ENCODE measurements at places on chromosomes 1 and 21.

GRCh38 chr1:234612352-234613127, 2.6 kb upstream of the IRF2BP2 start:
- no peak for DNase-seq

- no peak for DNase-seq
These were observed 41.6 kb upstream of the PPIAL4F start for GRCh38 chr1:144551107-144551542.

- DNase-seq = no peak
These were observed 138.4 kb upstream of the DSCAM start for GRCh38 chr21:40985370-40985769.

DNA sequence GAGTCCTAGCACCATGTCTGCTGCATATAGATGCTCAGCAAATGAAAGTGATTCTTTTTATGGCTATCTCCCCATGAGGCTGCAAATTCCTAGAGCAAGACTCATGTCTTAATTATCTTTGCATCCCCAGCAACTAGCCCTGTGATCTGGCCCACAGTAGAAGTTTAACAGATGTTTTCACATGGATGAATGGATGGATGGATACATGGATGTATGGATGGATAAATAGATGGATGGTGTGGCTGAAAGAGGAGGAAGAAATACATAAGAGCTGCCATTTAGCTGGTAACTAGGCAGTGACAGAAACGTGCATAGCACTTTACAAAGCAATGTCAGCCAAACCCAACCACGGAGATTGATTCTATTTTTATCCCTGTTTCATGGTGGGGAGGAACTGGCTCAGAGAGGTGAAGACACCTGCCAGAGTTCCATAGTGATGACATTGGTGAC, 32.7 kb upstream of the ZBTB40 start:
- no peak for DNase-seq

GRCh38 chr21:29697555-29698193, 242.1 kb downstream of the GRIK1 start:
- no peak for DNase-seq

DNA sequence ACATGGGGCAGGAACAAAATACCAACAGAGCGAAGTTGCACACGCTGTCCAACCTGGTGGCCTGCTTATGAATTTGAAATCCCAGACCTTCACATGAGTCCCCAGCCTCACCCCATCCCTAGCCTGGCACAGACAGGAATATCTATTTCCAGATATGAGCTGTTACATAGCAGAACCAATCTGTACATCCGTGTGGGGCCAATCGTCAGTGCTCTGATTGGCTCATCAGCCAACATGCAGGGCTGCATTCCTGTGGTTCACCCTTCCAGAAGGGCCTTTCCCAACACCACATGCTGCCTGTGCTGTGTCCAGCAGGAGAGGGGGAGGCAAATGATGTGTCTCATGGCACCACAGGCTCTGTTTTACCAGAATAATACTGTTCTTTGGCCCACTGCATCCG, 31.3 kb downstream of the CCN1 start:
- DNase-seq = no peak

DNA sequence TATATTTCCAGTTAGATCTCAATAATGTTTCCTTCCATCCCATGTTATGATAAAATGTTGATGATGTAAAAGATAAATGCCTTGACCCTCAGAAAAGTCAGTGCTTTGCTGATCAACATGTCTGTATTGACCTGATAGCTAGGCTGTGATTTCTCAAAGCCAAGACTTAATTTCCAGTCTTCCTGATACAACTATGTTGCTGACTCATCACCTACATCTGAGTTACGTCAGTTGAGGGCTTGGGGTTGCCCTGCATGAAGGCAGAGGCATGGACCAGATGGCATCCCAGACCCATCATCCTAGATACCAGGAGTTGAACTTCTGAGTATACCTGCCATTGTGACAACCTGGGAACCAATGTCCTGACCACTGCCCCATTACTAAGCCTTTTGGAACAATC, 4.8 kb downstream of the LCE1D start:
- no peak for DNase-seq

DNA sequence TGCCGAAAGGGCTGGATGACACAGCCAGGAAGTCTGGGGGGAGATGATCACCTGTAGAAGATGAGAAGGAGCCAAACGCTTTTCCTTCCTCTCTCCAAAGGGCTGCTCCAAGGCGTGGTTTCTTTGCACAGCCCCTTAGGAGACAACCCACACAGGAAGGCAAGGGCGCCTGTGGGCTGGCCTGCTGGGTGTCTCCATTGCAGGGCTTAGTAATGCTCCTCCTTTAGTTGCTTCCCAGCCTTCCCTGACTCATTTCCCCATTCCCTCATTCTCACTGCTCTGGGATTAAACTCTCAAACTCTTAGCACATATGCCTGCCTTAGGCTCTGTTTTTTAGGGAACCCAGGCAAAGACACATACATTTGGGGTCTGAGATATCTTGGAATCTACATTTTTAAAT, 1.7 kb upstream of the CLCA1 start:
- no peak for DNase-seq

DNA sequence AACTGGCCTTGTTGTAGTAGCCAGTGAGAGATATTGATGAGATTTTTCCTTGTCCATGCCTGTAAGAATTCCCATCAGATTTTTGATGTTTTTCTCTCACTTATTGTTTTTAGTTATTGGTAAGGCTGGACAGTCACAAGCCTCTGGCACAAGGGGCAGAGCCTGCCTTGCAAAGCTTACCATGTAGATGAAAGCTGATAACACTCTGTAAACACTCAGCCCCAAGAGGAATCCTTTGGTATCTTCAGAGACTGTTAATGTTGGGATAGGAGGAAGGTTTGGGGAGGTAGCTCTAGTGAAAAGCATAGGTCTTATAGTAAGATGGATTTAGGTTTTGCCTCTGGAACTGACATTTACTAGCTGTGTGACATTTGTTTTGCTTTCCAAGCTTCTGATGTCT, 37.7 kb downstream of the MARK1 start:
- DNase-seq = no peak

- no peak for DNase-seq
These were observed 23.5 kb downstream of the UBE2G2 start for GRCh38 chr21:44778094-44778493.

DNA sequence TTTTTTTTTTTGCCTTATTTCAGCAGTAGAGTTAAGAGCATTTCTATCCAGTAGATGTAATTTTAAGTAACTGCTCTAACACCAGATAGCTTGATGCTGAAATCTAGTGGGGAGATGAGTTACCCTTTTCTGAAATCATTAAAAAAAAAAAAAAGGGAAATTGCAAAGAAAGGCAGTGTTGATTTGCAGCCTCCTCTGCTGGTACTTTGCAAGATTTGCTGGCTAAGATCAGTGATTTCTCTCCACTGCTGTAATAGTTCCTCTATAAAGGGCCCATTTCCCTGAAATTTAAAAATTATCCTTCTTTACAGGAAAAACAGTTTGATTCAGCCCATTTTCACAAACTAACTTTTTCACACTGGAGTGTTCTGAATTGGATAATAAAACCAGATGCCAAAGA, 120.6 kb downstream of the PTBP2 start:
- no peak for DNase-seq

DNA sequence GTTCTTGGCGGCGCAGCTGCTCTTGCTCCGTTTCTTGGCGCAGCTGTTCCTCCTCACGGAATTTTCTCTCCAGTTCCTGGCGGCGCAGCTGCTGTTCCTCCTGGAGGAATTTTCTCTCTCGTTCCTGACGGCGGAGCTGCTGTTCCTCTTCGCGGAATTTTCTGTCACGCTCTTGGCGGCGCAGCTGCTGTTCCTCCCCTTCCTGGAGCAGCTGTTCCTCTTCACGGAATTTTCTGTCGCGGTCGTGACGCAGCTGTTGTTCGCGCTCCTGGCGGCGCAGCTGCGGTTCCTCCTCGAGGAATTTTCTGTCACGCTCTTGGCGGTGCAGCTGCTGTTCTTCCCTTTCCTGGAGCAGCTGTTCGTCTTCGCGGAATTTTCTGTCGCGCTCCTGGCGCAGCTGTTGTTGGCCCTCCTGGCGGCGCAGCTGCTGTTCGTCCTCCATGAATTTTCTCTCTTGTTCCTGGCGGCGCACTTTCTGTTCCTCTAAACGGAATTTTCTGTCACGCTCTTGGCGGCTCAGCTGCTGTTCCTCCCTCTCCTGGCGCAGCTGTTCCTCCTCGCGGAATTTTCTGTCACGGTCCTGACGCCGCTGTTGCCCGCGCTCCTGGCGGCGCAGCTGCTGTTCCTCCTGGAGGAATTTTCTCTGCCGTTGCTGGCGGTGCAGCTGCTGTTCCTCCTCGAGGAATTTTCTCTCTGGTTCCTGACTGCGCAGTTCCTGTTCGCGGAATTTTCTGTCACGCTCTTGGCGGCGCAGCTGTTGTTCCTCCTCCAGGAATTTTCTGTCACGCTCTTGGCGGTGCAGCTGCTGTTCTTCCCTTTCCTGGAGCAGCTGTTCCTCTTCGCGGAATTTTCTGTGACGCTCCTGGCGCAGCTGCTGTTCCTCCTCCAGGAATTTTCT, 7.0 kb downstream of the TCHH start:
- no peak for DNase-seq

DNA sequence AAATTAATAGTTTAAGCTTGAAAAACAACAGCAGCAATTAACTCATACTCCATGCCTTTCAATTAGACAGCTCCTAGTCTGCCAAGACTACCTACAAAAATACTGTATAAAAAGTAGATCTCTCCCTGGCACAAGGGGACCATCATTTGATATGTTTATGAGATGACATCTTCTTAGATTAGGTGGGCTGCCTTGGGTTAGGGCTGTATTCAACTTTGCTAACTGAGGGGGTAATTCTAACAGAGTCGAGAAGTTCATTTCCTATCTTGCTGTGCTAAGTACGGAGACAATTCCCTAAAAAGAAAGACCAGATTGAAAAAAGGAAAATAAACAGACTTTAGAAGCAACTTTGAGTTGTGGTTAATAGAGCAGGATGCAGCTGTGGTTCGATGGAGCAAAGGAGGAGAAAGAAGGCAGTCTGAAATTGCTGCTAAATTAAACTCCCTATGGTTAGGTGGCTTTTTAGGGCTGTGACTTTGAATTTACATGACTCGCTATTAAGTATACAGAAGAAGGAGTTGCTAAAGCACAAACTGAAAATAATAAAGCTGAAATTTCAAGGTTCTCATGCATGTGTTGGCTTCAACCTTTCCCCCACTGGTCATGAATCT, 75.4 kb downstream of the CDC7 start:
- no peak for DNase-seq

GRCh38 chr1:109210058-109210457, 3.7 kb upstream of the SARS1 start:
- DNase-seq = no peak

DNA sequence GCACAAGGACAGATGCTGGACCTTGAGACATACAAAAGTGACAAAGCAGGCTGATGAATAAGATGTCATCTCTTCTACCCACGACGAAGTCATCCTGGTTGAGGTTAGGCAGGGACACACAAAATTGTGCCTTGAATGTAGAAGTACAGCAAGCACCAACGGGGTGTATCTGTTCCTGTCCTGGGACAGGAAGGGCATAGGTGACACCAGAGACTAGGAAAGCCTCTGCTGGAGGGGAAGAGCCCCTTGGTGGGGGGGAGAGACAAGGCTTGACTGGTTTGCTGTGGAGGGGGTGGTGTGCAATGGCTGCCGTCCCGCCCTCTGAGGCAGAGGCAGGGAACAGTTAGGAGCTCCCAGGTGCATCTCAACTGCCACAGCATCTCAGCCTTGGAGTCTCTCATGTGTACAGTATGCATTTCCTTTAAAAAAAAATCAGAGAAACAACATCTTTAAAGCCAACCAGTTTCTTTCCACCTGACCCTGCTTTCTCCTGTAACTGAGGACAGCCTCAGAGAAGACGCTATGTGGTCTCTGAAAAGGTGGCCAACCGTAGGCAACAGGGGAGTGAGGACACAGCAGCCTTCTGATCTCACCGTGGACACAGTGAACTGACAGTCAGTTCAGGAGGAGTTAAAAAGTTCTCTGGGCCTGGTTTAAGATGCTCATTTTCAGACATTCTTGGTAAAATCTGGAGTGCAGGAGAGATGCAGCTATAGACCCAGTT, 17.7 kb upstream of the GFI1 start:
- DNase-seq = no peak

- no peak for DNase-seq
These were observed 14.9 kb downstream of the ZYG11A start for GRCh38 chr1:52857443-52857842.

GRCh38 chr1:224569276-224569675, 46.8 kb upstream of the CNIH3 start:
- no peak for DNase-seq

Data from stimulated activated CD4-positive, alpha-beta T cell treated with anti-CD3 and anti-CD28 coated beads, TNF-alpha, amount 100 ng/mL, for 48 hours (primary cell).